Activated CD4-positive, alpha-beta memory T cell treated with anti-CD3 and anti-CD28 coated beads, Interleukin-2, amount 10 ng/mL, durations not matched to agents 7 days and 5 days (primary cell): ENCODE measurements at places on chromosomes 1 and 21.

- peak; percentile 36 for DNase-seq
- H3K36me3 ChIP-seq = peaks cover 70% of the 10 kb centered on the region
- no peak overlapping the region for H3K4me3 ChIP-seq
These were observed 10.6 kb downstream of the FCMR start for GRCh38 chr1:206911064-206911663.

- no peaks in the 10 kb centered on the region for H3K4me1 ChIP-seq
- H3K4me3 ChIP-seq = no peak overlapping the region
- H3K36me3 ChIP-seq = no peaks in the 10 kb centered on the region
- DNase-seq = no peak
- H3K27me3 ChIP-seq = no peaks in the 10 kb centered on the region
- H3K27ac ChIP-seq = no peak overlapping the region
These were observed 23.4 kb downstream of the PODN start for GRCh38 chr1:53085405-53085804.

DNA sequence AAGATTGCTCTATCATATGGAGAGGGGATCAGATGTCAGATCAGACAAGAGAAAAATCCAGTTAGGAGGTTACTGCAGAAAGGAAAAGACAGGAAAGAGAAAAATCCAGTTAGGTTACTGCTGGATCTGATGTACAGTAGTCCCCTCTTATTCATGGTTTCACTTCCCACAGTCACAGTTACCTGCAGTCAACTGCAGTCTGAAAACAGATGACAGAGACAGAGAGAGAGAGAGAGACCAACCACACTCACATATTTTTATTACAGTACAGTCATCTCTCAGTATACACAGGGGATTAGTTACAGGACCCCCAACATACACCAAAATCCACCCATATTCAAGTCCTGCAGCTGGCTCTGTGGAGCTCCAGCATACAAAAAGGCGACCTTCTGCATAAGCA lies 29.3 kb downstream of the NUP133 start:
- H3K27ac ChIP-seq = no peak overlapping the region
- no peak overlapping the region for H3K4me3 ChIP-seq
- H3K27me3 ChIP-seq = no peaks in the 10 kb centered on the region
- peaks cover 47% of the 10 kb centered on the region for H3K36me3 ChIP-seq
- H3K4me1 ChIP-seq = peaks cover 12% of the 10 kb centered on the region

GRCh38 chr1:65449214-65449823 lies 28.9 kb downstream of the LEPR start:
- H3K4me1 ChIP-seq = no peaks in the 10 kb centered on the region
- H3K4me3 ChIP-seq = no peak overlapping the region

GRCh38 chr1:30905916-30906620 lies 2.5 kb downstream of the SDC3 start:
- H3K27ac ChIP-seq = no peak overlapping the region
- no peak for DNase-seq
- H3K27me3 ChIP-seq = peaks cover 55% of the 10 kb centered on the region
- peaks cover 13% of the 10 kb centered on the region for H3K4me1 ChIP-seq
- H3K4me3 ChIP-seq = no peak overlapping the region

DNA sequence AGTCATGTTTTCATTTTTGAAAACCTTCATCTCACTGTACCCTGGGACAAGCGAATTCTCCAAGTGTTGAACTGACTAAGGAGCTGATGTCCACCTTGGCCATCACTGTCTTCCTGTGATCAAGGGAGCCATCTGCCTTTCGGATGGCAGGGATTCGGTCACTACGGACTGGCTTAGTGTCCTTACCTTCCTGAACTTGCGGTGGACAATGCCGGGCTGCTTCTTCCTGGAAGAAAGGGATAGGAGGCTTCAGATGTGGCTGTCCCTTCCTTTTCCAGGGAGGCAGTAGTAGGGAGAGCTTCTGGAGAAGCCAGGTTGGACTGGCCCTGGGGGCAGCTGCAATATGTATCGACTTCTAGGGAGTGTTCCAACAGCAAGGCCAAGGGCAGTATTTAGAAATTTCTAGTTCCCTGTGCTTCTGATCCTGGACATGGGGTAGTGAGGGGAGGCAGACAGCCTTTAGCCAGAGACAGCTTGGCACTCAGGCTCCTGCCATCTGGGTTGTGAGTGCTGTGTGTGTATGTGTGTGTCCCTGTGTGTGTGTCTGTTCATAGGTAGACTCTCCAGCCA lies 114.6 kb downstream of the IER5 start:
- no peak for DNase-seq
- no peaks in the 10 kb centered on the region for H3K4me1 ChIP-seq
- H3K27me3 ChIP-seq = peaks cover 19% of the 10 kb centered on the region
- H3K27ac ChIP-seq = no peak overlapping the region
- H3K4me3 ChIP-seq = no peak overlapping the region

- no peak overlapping the region for H3K4me3 ChIP-seq
- no peaks in the 10 kb centered on the region for H3K4me1 ChIP-seq
- DNase-seq = no peak
- no peaks in the 10 kb centered on the region for H3K36me3 ChIP-seq
- no peak overlapping the region for H3K27ac ChIP-seq
- H3K27me3 ChIP-seq = no peaks in the 10 kb centered on the region
These were observed 852.9 kb upstream of the ADGRL4 start for GRCh38 chr1:79859212-79859948.

DNA sequence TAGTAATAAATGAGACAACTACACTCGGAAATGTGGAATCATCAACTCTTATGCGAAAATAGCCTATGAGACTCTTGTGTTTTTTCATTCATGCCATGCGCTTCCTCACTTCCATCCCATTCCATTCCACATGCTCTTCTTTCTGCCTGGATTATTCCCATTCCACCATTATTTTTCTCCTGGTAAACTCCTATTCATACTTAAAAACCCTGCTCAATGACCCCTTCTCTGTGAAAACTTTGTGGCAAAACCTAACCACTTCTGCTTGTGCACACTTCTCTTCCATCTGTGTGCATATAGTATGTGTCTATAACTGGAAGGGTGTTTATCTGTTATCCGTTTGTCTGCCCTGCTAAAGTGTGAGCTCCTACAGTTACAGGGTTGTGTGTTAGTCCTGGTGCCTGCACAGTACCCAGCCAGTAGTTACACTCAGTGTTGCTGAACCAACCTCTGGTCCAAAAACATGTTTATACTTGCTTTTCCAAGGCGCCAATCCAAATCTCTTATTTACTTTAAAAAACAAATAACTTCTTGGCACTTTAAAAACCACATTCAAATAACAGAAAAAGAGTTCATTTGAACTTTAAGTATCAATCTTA lies 10.7 kb downstream of the EPHX1 start:
- DNase-seq = no peak
- H3K4me3 ChIP-seq = no peak overlapping the region
- H3K27me3 ChIP-seq = peaks cover 4% of the 10 kb centered on the region
- H3K4me1 ChIP-seq = peaks cover 4% of the 10 kb centered on the region

- peak; percentile 86 for DNase-seq
- peaks cover 58% of the 10 kb centered on the region for H3K36me3 ChIP-seq
- H3K4me1 ChIP-seq = peaks cover 80% of the 10 kb centered on the region
These were observed 87.9 kb downstream of the CDC14A start for GRCh38 chr1:100440075-100440809.

DNA sequence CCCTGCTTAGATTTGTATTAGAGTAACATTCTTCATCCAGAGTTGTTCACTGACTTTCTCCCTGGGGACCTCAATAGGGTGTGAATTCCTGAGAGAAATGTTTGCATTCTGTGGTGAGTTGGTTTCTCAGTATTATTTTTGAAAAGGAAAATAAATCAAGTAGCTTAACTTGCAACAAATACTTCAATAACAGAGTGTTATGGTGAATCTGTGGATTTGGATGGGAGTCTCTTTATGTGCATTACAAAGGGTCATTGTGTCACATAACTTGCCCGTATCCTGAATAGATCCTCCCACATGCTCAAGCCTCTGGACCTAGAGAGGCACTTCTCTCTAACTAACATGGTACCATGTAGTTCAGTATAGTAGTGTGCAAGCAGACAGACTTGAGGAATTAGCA lies 68.4 kb upstream of the IPO9 start:
- no peak for DNase-seq
- H3K4me1 ChIP-seq = peaks cover 3% of the 10 kb centered on the region
- peaks cover 14% of the 10 kb centered on the region for H3K27me3 ChIP-seq
- H3K36me3 ChIP-seq = no peaks in the 10 kb centered on the region
- H3K27ac ChIP-seq = no peak overlapping the region
- no peak overlapping the region for H3K4me3 ChIP-seq

DNA sequence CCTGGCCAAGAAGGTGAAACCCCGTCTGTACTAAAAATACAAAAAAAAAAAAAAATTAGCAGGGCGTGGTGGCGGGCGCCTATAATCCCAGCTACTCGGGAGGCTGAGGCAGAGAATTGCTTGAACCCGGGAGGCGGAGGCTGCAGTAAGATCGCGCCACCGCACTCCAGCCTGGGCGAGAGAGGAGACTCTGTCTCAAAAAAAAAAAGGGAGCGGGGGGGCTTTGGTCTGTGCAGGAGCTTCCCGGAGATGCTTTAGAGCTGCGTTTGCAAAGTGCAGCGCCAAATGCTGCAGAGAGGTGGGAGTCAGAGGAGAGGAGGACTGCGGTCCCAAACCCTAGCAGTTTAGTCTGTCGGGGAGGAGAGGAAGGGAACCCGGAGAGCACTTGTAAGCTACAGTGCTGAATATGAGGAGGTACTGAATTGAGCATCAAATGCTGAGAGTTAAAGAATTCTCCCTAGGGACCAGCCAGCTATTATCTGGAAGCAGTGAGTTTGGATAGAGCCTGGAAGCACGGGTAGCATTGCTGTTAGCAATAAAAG lies 569 bp downstream of the FALEC start:
- H3K4me3 ChIP-seq = peak overlapping the region; percentile 75
- no peak for DNase-seq

GRCh38 chr1:34904236-34905097 lies 25.0 kb downstream of the DLGAP3 start:
- DNase-seq = no peak
- no peak overlapping the region for H3K4me3 ChIP-seq
- no peaks in the 10 kb centered on the region for H3K4me1 ChIP-seq
- peaks cover 16% of the 10 kb centered on the region for H3K27me3 ChIP-seq

- no peaks in the 10 kb centered on the region for H3K27me3 ChIP-seq
- H3K4me1 ChIP-seq = peaks cover 44% of the 10 kb centered on the region
- peak overlapping the region; percentile 93 for H3K27ac ChIP-seq
- DNase-seq = peak; percentile 49
- H3K36me3 ChIP-seq = peaks cover 49% of the 10 kb centered on the region
These were observed 930 bp downstream of the CDC14A start for GRCh38 chr1:100353071-100353801.

GRCh38 chr1:43506233-43506632 lies 24.4 kb upstream of the PTPRF start:
- peaks cover under 1% of the 10 kb centered on the region for H3K36me3 ChIP-seq
- H3K4me1 ChIP-seq = peaks cover 22% of the 10 kb centered on the region
- H3K4me3 ChIP-seq = no peak overlapping the region
- no peak for DNase-seq
- H3K27ac ChIP-seq = no peak overlapping the region

DNA sequence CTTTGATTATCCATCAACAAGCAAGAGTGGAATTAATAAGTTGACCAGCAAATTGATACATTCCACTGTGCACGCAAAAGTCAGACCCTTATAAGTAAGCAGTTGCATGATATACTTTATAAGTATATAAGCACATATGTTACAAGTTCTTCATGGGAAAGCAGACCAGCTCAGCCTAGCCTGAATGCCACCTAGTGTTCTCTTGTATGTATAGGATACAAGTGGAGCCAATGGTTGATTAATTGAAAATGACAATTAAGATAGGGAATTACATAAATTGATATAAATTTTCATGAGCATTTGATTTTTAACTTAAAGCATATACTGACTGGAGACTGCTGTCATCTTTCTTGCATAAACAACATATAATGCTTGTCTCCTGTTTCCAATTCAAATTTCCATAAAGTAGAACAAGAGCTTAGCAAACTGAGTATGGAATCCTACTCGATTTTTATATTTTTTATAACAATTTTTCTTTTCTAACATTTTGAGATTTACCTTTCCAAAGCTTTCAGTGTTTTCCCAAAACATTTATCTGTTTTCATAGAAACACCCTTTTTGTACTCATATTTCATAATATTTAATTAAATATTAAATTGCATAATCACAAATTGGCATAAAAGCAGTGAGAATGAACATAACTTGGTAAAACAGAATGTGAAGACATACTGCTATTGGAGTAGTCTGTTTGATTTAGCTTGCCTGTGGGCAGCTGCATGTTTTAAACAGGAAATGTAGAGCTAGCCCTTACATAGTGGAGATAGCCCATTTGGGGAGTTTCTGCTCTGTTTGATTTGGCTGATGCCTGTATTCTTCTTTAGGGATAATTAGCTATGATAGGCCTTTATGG lies 62.8 kb downstream of the MAGI3 start:
- H3K27ac ChIP-seq = no peak overlapping the region
- H3K27me3 ChIP-seq = peaks cover 4% of the 10 kb centered on the region
- H3K4me1 ChIP-seq = peaks cover 2% of the 10 kb centered on the region
- H3K4me3 ChIP-seq = no peak overlapping the region
- DNase-seq = no peak

GRCh38 chr1:23930861-23931490 lies 17.8 kb upstream of the CNR2 start:
- no peak for DNase-seq
- H3K4me3 ChIP-seq = no peak overlapping the region
- no peak overlapping the region for H3K27ac ChIP-seq

- H3K36me3 ChIP-seq = no peaks in the 10 kb centered on the region
- no peak overlapping the region for H3K27ac ChIP-seq
- H3K27me3 ChIP-seq = no peaks in the 10 kb centered on the region
These were observed 28.7 kb downstream of the NBPF3 start for GRCh38 chr1:21468599-21468998.

DNA sequence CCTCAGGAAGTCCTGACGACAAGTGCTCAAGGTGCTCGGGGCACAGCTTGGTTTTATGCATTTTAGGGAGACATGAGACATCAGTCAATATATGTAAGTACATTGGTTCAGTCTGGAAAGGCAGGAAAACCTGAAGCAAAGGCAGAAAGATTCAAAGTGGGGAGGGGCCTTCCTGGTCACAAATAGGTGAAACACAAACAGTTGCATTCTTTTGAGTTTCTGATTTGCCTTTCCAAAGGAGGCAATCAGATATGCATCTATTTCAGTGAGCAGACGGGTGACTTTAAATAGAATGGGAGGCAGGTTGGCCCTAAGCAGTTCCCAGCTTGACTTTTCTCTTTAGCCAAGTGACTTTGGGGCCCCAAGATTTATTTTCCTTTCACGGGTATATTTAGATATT lies 8.9 kb upstream of the RNF187 start:
- peak overlapping the region; percentile 52 for H3K27ac ChIP-seq
- peaks cover 2% of the 10 kb centered on the region for H3K27me3 ChIP-seq
- H3K4me1 ChIP-seq = peaks cover 65% of the 10 kb centered on the region
- no peak overlapping the region for H3K4me3 ChIP-seq
- DNase-seq = no peak

GRCh38 chr1:229508823-229509337 lies 739 bp upstream of the NUP133 start:
- H3K4me1 ChIP-seq = peaks cover 35% of the 10 kb centered on the region
- H3K27me3 ChIP-seq = no peaks in the 10 kb centered on the region
- no peak for DNase-seq

- H3K4me1 ChIP-seq = no peaks in the 10 kb centered on the region
- DNase-seq = no peak
- no peak overlapping the region for H3K4me3 ChIP-seq
- H3K27me3 ChIP-seq = peaks cover 15% of the 10 kb centered on the region
- H3K36me3 ChIP-seq = no peaks in the 10 kb centered on the region
These were observed 92.8 kb downstream of the ETS2 start for GRCh38 chr21:38898422-38899096.
